CD4-positive, alpha-beta T cell treated with Interferon alpha-2 for 1 hour (primary cell): ENCODE measurements at places on chromosomes 3 and 15.

- DNase-seq, result no peak
Measured at GRCh38 chr3:194714137-194714455, 28.4 kb downstream of the FAM43A start.

DNA sequence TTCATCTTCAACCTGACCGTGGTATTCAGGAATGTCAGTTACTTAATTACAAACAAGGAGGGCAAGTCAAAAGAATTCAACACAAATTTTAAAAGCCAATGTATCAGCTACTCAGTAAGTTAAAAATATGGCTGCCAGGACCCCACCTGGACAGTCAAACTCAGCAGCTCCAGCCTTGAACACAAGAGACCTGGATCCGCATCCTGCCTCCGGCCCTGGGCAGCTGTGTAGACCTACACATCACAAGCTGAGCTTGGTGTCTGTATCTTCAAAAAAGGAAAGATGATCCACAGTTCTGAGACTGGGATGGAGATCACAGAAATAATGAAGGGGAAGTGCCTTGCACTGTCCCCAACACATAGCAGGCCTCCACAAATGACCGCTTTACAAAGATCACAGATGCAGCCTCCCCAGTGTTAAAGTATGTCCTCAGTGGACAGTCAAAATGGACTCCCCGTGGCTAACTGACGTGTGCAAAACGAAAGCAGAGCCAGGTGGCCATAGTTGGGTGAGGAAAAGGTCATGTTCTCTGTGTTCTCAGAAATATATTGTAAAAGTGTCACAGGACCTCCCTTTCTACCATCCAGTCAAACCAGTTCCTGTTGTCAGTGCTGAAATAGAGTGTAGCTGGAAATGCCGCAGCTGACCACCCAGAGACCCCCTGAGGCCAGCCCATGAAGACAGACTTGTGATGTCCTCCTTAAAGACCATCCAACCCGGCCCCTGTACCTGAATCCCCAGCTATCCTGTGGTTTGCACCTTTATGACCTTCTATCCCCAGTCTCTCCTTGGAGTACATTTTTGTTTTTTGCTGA lies 168.5 kb upstream of the NSMCE3 start:
- no peak for DNase-seq

DNA sequence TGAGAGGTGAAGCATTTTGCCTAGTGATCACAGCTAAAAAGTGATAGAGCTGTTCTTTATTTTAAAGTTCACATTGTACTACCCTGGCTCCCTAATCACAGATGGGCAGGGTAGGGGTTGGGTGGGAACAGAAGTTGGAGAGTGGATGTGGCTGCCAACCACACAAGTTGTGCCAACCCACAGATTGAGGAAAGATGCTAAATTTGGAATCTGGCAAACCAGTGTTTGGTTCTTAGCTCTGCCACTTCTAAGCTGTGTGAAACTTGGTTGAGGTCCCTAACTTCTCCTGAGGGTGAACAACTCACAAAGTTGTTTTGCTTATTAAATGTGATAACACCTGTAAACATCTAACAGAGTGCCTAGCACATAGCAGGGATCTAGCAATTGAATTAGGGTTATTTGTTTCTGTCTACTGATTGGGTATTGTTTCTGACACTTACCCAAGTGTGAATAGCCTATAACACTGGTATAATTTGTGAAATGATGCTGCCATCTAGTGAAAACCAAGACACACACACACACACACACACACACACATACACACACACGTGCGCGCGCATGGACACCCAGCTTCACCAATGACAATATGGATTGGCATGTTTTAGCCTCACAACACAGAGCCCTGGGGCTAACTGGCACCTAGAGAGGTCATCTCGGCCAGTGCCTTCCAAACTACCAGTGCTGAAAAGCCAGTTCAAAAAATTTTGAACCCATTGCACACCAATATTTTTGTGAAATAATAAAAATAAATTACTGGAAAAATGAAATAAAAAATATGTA lies 25.3 kb downstream of the ADGRG7 start:
- DNase-seq, result no peak

DNA sequence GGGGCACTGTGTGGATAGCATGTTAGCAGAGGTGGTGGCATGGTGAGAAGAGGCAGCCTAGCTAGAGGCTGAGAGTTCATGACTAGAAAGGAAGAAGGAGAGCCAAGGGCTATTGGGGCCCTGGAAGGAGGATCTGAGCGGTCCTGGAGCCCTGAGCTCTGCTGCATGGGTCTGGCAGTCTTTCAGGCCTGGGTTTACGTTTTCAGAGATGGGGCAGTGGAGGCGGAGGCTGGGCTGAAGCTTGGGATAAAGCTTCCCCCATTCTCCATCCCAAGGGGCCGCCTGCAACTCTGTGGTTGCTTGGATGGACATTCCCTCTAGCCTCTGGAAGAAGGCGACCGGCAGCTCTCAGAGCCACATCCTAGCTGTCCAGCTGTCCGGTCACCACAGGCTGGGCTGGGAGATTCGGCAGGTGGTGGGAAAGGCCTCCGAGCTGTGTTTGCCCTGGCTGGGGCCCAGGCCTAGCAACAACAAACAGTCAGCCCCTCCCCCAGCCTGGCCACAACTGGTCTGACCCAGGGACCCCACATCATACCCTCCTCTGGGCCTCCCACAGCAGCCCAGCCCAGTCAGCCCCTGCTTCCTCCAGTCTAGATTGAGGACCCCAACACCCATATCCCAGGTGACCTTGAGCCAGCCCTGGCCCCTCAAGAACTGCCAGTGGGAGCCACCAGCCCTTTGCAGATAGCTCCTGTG lies 1.8 kb upstream of the SLC38A3 start:
- DNase-seq, result no peak
